ENCODE measurements at places on chromosomes 12 and 14.

GRCh38 chr12:56080556-56081138 lies 682 bp downstream of the ERBB3 start:
- peak; percentile 36 for DNase-seq

- DNase-seq = no peak
Observed at GRCh38 chr14:98374136-98374535, 897.9 kb downstream of the BCL11B start.

- DNase-seq = no peak
Observed at GRCh38 chr14:19800282-19801117, 3.1 kb upstream of the OR4N2 start.

GRCh38 chr12:113747017-113747416 lies 219.1 kb downstream of the RBM19 start:
- no peak for DNase-seq

- DNase-seq = peak; percentile 97
Observed at GRCh38 chr12:45232756-45233372, 17.0 kb downstream of the ANO6 start.

GRCh38 chr12:47326190-47326589 lies 246.4 kb upstream of the AMIGO2 start:
- DNase-seq = peak; percentile 61

GRCh38 chr12:3165078-3165980 lies 88.2 kb downstream of the TSPAN9 start:
- peak; percentile 70 for DNase-seq

GRCh38 chr14:81366214-81366613 lies 33.9 kb downstream of the STON2 start:
- no peak for DNase-seq

- DNase-seq = peak; percentile 72
Observed at GRCh38 chr12:9651265-9651729, 18.2 kb upstream of the CLEC2D start.

DNA sequence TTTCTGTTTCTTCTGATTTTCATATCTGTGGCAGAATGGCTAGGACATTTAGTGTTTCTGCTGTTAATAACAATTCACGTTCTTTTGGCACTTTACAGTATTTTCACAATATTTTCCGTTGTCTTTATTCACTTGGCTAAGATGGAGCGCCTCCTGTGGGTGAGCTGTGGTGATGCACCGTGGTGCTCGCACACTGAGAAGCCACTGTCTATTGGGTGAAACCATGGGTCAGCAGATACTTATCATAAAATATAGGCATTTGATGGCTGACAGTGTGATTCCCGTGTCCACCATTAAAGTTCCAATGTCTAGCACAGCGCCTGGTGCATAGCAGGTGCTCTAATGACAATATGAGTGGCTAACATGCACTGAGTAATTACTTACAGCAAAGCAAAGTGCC lies 141.8 kb downstream of the VRK1 start:
- DNase-seq = no peak

GRCh38 chr14:105092171-105093037 lies 27.2 kb upstream of the GPR132 start:
- peak; percentile 65 for DNase-seq

- DNase-seq = no peak
Observed at GRCh38 chr12:110012659-110013058, 13.4 kb downstream of the ANKRD13A start.

DNA sequence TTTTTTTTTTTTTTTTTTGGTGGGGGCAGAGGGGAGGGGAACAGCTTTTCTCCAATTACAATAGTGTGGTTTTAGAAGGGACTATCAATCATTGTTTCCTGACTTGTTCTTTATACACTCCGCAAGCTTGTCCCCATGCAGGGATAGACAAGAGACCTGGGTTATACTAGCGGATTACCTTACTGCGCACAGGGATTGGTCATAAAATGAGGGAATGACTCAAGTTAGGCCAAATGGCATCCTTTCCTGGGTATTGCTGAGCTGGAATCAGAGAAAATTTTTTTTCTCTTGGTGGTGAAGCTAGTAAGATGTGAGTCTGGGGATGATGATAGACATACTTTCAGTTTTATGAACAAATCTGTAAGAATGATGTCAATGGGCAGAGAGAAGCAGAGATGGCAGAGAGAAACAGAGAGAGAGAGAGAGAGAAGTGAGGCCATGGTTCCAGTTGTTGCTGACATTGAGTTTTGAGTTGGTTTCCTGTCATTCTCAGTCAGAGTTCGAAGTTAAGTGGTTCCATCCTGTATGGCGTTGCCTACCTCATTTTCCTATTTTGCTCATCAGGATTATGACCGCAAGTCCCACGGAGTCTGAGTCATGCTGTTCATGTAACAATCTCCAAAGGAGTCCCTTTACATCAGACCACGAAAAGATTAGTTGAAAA lies 59.1 kb upstream of the OTOGL start:
- peak; percentile 72 for DNase-seq

DNA sequence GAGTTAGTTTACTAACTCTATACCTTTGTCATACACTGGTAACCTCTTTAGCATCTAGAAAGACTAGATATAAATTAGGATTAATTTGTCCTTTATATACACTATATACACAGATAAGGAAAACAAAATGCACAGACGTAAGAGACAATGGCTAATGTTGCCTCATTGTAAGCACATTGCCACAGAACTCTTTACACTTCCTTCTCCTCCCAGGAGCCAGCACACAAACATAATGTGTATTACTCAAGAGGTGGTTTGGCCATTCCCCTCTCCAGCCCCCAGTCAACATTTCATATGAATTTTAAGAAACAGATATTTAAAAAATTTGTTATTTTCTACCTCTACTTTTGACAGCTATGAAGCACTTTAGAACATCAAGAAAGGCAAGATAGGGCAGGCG lies 131.4 kb upstream of the OR4E1 start:
- no peak for DNase-seq

All from amniotic epithelial cell (primary cell).